ENCODE measurements at places on chromosomes 5 and 9.

GRCh38 chr5:90613918-90614504 lies 55.4 kb downstream of the ADGRV1 start:
- DNase-seq, result no peak

DNA sequence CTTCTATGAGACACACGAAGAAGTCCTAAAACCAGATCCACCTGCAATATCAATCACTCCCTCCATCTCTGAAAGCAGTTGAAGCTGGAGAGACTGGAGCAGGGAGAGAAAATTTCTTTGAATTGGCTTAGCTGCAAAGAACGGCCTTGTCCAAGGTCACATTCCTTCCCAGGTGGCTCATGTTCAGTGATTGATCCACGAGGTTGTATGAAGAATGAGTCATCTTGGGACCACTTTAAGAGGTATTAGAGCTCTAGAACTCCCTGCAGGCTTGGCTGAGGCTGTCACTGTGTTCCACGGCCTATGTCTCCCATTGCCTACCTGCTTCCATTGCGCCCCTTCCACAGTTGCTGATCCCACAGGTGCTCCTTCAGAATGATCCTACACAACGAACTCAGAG lies 68.2 kb downstream of the HMHB1 start:
- DNase-seq, result no peak

- DNase-seq, result no peak
Observed at GRCh38 chr9:130957451-130958203, 18.6 kb upstream of the FIBCD1 start.

- no peak for DNase-seq
Observed at GRCh38 chr5:88677943-88678769, 204.8 kb downstream of the MEF2C start.

DNA sequence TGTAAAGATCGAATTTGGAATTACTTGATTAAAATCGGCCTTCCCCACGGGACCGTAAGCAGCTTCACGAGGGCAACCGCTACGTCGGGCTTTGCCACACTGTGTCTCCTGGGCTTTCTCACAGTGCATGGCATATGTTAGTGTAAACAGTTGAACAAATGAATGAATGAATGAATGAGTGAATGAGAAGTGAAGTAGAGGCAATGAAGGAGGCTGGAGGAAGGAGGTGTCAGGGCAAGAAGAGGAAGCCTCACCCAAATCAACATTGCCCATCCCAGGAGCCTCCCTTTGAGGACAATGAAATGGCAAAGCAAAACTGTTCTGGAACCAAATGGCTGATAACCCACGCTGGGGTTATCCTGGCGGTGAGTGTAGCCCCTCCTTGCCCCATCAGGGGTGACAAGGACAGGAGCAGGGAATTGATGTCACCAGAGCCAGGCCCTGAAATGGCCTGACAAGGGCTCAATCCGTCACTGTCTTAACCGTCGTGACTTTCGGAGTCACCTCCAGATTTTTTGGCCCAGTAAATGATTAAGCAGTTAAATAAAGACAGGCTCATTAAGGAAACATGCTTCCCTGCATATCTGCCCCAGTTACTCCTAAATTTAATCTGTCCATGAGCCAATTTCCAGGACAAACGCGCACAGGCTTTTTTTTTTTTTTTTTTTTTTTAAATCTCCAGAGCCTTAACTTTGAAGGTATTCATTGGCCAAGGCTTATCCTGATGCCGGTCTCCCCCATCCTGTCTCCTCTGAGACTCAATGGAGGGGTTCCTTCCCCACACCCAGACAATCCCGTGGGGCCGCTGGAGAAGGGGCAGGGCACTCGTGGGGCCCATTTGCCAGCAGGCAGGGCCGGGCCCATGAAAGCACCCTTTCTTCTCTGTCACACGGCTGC lies 88.4 kb upstream of the BOD1 start:
- DNase-seq, result no peak

DNA sequence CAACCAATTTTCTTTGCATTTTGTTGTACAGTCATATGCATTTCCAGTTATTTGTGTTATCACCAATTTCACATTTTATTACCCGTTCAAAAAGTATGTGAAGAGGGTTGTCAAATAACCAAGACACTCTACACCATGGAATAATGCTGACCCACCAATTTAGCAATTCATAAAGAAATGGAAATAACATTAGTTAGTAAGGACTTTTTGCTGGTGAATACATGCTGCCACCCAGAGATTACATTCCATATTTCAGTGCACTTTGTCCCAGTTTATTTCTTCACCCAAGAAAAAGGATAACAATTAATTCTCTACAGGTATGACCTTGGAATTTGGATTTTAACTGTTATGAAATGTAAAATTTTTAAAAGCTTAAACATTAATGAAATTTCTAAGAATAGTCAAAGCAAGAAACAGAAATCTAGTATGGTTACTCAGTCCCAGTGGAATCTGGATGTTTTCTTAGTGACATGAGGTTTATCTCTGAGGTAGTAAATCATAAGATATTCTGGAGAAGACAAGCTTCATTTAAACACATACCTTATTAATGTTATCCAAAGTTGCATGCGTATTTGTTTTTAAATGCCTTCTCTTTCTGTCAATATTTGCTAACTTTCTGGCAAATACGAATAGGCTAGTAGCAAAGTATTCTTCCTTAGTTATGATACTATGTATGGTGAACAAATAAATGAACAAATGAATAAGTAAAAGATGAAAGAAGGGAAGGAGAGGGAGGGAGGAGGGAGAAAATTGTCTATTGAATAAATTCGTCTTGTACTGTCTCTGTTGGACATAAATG lies 100.6 kb downstream of the CETN3 start:
- no peak for DNase-seq

GRCh38 chr5:16619136-16619535 lies 2.3 kb upstream of the RETREG1 start:
- no peak for DNase-seq

DNA sequence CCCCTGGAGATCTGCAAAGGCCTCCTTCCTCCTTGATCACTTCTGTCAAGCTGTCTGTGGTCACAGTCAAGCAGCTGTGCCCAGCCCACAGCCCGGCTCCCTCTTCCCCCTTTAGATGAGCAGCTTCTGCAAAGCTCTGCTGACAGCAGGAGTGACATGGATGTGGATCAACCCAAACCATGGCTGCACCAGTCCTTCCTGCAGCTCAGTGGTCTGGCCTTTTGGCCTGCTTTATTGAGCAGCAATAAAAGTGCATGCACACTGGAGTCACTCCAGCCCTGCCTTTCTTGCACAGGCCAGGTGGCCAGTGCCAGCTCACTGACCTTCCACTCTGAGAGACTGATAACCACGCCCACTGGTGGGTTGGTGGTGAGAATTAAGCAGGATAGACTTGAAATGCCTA lies 91.3 kb upstream of the OTULINL start:
- DNase-seq, result no peak

DNA sequence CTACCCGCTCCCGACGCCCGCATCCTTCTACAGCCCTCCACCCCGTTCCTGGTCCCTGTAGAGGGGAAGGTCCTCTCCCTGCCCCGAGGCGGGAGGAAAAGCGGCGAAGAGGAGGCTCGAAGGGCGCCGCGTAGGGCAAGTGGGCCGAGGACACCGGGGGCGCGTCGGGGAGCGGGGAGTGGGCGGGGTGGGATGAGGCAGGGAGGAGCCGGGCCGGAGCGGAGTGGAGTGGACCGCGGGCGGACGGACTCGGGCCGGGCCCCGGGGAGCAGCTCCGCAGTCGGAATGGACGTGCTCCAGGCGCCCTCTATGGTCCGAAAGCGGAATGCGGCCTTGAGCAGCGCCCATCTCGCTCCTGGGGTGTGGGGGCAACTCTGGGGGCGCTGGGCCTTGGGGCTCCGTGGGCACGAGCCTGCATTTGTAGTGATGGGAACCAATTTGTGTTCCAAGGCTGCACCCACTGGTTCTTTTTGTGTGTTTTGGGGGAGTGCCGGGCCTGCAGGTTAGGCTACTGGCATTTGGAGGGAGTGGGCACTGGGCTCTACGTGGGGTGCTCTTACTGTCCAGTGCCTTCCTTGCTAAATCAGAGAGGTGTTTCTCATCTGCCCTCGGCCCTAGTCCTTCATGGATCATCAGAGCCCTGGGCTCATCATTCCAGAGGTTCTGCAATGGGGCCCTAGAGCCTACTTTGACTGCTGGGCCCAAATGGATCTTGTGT lies 7.3 kb downstream of the IRX1 start:
- DNase-seq, result no peak

- DNase-seq, result no peak
Observed at GRCh38 chr9:21835121-21835520, 32.7 kb downstream of the MTAP start.

DNA sequence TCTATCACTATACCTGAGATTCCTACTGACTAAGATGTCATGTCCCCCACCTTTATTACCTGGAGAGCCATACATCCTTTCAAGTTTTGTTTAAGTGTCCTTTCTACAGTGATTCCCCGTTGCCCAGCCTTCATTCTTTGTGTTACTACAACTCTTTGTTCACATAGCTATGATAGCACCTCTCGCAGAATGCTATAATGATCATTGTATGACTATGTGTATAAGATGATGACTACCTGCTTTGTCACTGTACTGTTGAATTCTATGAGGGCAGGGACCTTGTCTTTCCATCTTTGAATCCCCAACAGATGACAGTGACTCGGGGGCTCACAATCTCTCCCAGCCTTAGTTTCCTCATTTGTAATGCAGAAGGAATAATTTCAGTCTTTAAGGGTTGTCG lies 361.2 kb downstream of the NPR3 start:
- no peak for DNase-seq

DNA sequence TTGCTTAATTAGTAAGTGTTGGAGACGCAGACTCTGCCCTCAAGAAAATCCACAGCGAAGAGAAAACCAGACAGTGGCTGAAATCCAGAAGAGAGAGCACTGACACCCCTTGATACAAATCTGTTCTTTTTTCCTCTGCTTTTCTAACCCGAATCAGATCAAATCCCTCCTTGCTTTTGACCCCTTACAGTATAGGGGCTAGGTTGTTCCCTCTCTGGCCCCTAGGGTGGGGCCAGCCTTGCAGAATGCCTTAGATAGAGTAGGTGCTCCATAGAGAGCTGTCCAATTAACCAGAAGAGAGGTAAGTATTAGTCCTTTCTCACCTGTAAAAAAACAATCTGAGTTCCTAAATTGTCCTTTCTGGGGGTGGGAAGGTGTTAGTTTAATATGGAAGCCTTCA lies 10.1 kb downstream of the C1QTNF2 start:
- DNase-seq, result no peak

DNA sequence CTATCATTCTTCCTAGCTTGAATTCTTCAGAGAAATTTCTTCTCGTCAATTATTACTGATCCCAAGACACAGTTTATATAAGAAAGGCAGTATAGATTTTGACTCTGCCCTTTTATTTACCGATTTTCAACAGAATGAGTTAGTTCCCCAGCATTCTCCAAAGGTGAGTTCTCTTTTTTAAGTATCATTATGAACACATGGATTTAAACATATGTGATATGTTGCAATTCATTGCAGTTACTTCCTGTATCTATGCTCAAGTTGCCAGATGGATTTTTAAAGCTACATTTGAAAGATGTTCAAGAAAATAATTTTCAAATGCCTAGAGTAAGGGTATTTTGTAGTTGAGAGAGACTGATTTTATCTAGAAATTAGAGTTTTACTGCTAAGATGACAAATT lies 8.4 kb downstream of the WDR41 start:
- DNase-seq, result no peak

DNA sequence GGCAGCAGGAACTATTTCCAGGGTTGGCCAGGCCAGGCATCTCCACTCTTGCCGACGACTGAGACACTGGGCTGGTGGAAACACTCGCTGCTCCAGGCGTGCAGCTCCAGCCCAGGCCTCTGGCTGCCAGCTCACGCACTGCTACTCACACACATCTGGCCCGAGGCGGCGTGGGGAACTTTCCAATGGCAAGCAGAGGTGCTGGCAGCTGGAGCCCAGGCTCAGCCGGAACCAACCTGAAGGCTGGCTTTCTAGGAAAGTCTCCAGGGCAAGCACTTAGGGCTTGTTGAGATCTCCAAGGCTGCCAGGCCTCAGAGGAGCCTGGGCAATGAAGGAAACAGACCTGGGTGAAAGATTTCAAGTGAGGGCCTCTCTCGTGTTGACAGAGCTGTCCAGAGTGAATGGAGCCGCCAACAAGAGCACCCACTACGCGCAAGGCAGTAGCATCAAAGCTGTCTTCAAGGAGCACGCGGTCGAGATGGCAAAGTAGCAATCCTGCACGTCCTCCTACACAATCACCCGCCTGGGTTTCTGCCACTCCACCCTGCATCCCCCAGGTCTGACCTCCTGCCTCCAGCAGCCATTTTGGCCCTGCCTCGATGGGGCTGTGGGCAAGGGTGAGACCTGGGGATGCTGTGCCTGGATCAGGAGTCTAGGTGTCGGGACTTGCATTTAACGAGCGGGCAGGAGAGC lies 14.4 kb downstream of the SH3PXD2B start:
- DNase-seq, result no peak

GRCh38 chr5:112064271-112064701 lies 307.3 kb upstream of the NREP start:
- no peak for DNase-seq

DNA sequence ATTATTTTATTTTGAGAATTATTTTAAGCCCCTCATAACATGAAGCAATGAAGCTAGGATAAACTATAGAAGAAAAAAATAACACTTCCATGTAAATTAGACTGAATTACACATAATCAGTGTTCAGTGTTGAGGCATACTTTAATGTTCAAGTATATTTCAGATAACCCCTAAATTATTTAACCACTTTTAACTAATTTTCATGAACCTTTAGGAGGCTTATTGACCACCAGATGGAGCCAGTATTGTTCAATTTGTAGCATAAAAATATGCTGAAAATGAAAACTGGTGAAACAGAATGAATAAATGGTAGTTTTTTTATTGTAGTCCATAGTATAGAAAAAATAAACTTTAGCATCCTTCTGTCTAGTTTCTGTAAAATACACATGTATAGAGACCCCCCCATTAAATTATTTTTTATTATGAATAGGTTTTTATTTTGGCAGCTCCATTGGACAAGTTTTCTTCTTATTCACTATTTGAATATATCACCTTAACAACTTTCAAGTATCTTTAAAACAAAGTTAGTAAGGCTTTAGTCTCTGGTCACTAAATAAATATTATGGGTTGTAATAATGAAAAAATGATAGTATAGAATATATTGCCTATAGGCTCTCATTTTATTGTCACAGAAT lies 190.1 kb downstream of the CWC27 start:
- no peak for DNase-seq

DNA sequence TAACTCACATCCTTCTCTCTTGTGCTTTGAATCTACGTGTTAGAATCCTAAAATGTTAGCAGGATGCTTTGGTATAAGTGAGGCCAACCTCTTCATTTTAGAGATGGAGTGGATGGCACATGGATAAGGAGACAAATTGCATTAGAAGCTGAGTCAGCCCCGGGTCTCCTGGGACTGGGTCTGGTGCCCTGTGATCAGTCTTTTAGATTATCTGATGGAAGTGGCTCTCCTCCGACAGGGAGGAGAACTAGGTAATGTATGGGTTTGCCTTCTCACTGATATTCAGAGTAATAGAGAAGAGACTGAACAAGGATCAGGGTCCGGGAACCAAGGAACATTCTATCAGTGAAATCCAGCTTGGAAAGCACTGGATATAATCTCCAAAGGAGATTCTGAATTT lies 74.9 kb upstream of the TNFSF8 start:
- DNase-seq, result no peak

DNA sequence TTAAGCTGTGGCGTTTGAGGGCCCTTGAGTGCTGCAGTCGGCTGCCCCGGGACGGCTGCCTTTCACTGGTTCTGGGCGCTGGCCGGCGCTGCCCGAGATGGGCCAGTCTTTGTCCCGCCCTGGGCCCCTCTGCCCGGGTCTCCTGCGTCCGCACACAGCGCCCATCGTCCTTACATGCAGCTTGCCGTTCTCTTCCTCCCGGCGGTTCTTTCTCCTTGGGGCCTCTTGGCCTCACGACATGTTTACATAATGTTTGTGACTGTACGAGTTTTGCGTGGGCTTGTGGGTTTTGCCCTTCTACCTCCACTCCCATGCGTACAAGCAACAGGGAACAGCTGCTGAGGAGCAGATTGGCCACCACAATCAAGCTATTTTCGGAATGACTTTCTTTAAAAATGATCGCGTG lies 618 bp downstream of the TNPO1 start:
- peak; percentile 37 for DNase-seq

All from caudate nucleus (tissue), 63 donors.